Thyroid gland (tissue), 4 donors: ENCODE measurements at places on chromosomes 11 and 22. TPM values are rescaled to one million over a fixed set of nuclear protein-coding genes. Genes with fewer than 3 reads are reported as not detected.

RELT gene
- 1.6 TPM for total RNA-seq

GRCh38 chr22:30572840-30573593 is 1.4 kb downstream of the GAL3ST1 start:
- no peaks in the 10 kb centered on the region for H3K4me1 ChIP-seq
- no peak for DNase-seq
- no peaks in the 10 kb centered on the region for H3K27me3 ChIP-seq
- H3K27ac ChIP-seq = no peak overlapping the region

DNA sequence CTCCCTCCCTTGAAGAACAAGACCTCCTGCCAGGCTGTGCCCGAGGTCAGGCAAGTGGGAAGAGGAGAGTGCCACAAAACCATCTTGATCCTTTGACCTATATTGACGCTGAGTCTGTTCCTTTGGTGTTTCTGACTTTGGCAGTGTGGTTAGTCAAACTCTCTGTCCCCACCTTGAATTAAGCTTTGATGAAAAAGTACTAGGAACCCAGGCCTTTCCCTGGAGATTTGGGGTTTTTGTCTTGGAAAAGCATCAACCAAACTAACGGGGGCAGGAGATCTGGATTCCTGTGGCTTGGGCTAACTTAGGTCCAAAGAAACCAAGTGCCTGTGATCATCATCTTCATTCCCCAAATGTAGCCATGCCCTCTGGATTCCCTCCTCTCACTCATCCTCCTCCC is 40.4 kb downstream of the ARFGAP2 start:
- H3K27ac ChIP-seq = no peak overlapping the region
- H3K4me1 ChIP-seq = peaks cover 7% of the 10 kb centered on the region
- no peaks in the 10 kb centered on the region for H3K27me3 ChIP-seq
- no peaks in the 10 kb centered on the region for H3K36me3 ChIP-seq

GRCh38 chr11:4932751-4933150 is 8.6 kb upstream of the OR51G1 start:
- no peaks in the 10 kb centered on the region for H3K36me3 ChIP-seq
- H3K27ac ChIP-seq = no peak overlapping the region
- H3K27me3 ChIP-seq = no peaks in the 10 kb centered on the region
- no peaks in the 10 kb centered on the region for H3K4me1 ChIP-seq
- no peak for DNase-seq
- H3K4me3 ChIP-seq = no peak overlapping the region

SVIP gene
- total RNA-seq = 30.6 TPM

DNA sequence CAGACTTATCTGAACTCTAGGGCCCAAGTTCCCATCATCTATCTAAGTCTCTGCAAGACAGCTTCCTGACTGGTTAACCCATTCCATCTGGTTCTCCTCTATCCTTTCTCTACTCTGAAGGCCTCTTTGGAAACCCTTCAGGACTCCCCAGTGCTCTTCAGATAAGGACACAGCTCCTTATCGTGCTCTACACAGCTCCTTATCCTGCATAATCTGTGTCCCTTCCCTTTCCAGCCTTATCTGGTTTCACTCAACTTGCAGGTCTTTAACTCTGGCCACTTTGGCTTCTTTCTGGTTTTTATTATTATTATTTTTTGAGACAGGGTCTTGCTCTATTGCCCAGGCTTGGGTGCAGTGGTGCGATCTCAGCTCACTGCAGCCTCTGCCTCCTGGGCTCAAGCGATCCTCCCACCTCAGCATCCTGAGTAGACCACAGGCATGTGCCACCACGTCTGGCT is 10.6 kb downstream of the ENDOD1 start:
- H3K4me1 ChIP-seq = peaks cover 12% of the 10 kb centered on the region
- H3K27me3 ChIP-seq = no peaks in the 10 kb centered on the region
- no peak overlapping the region for H3K27ac ChIP-seq

SLC17A6 gene
- not detected for total RNA-seq

CHRM4 gene
- 0.22 TPM for total RNA-seq

- H3K4me1 ChIP-seq = peaks cover 76% of the 10 kb centered on the region
- no peaks in the 10 kb centered on the region for H3K27me3 ChIP-seq
- H3K4me3 ChIP-seq = no peak overlapping the region
- peak overlapping the region; percentile 4 for H3K27ac ChIP-seq
- no peaks in the 10 kb centered on the region for H3K36me3 ChIP-seq
Measured at GRCh38 chr22:28927630-28928029, 44.3 kb downstream of the ZNRF3 start.

DNA sequence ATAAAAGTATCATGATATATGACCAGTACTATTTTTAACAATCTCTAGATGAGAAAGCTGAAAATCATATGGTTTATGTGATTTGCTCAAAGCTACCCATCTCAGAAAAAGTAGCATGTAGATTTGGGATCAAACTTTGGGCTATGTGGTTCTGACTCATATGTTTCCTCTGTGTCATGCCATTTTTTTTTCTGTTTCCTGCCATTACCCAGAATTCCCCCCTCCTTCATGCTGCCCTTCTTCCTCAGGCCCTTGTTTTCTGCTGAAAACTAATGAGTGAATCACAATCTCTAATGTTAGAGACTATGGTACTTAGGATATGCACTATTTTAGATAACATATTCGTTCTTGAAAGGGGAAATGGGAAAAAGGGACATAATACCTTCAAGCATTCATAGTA is 80.7 kb downstream of the JRKL start:
- no peak overlapping the region for H3K4me3 ChIP-seq
- H3K27me3 ChIP-seq = no peaks in the 10 kb centered on the region
- no peak overlapping the region for H3K27ac ChIP-seq
- no peak for DNase-seq
- H3K36me3 ChIP-seq = no peaks in the 10 kb centered on the region

MISFA gene
- total RNA-seq = not detected

IL18 gene
- total RNA-seq = 12.1 TPM

OR8D4 gene
- total RNA-seq = not detected

DNA sequence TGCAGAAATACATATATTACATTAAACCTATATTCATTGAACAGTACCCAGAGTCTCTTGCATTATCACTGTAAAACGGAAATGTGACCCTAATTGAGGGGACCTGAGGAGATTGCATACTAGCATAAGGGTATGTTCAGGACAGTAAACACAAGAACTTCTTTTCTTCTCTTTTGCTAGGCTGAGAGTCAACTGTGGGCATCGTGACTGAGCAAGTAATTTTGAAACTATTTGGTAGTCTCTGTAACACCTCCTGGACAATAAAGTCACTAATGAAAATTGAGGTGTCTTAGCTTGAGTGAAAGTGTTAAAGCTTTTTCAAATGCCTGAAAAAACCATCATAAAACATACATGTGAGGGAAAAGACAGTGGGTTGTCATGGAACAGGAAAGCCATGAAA is 90.9 kb downstream of the PDHX start:
- H3K36me3 ChIP-seq = no peaks in the 10 kb centered on the region
- H3K27me3 ChIP-seq = no peaks in the 10 kb centered on the region
- no peaks in the 10 kb centered on the region for H3K4me1 ChIP-seq
- no peak overlapping the region for H3K4me3 ChIP-seq
- no peak overlapping the region for H3K27ac ChIP-seq

INS gene
- not detected for total RNA-seq

GRIA4 gene
- total RNA-seq = not detected

GRCh38 chr11:42025121-42025803 is 565.8 kb upstream of the LRRC4C start:
- H3K27ac ChIP-seq = no peak overlapping the region
- H3K4me3 ChIP-seq = no peak overlapping the region
- H3K36me3 ChIP-seq = no peaks in the 10 kb centered on the region
- H3K27me3 ChIP-seq = no peaks in the 10 kb centered on the region
- no peaks in the 10 kb centered on the region for H3K4me1 ChIP-seq

GRCh38 chr11:93784935-93785360 is 866 bp downstream of the MED17 start:
- no peaks in the 10 kb centered on the region for H3K27me3 ChIP-seq
- peak overlapping the region; percentile 88 for H3K27ac ChIP-seq
- H3K4me3 ChIP-seq = peak overlapping the region; percentile 87
- peaks cover 7% of the 10 kb centered on the region for H3K36me3 ChIP-seq

DNA sequence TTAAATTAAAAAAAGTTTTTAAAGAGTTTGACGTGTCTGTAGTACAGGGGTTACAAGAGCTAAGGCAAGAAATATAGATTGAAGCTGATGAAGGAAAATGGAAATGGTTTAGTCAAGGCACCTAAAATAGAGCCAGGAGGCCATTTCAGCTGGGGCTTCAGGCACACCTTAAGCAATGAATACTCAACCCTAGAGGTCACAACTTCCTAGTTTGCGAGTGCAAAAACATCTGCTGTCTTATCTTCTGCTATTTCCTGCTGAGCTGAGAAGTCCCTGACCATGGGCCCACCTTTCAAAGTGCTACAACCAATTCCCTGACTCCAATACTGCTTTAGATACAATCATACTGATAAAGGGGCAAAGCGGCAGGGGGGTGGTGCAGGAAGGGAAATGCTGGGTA is 87.4 kb downstream of the DLG2 start:
- H3K27ac ChIP-seq = no peak overlapping the region
- H3K4me1 ChIP-seq = peaks cover 6% of the 10 kb centered on the region
- no peak overlapping the region for H3K4me3 ChIP-seq
- H3K36me3 ChIP-seq = no peaks in the 10 kb centered on the region

GRCh38 chr11:36711104-36711825 is 113.2 kb upstream of the RAG2 start:
- peaks cover 18% of the 10 kb centered on the region for H3K4me1 ChIP-seq
- H3K36me3 ChIP-seq = no peaks in the 10 kb centered on the region
- H3K27me3 ChIP-seq = no peaks in the 10 kb centered on the region
- H3K27ac ChIP-seq = no peak overlapping the region
- no peak for DNase-seq
- no peak overlapping the region for H3K4me3 ChIP-seq

KCNJ11 gene
- 18.9 TPM for total RNA-seq

TECTA gene
- 6.4 TPM for total RNA-seq

HPX gene
- total RNA-seq = not detected

DNA sequence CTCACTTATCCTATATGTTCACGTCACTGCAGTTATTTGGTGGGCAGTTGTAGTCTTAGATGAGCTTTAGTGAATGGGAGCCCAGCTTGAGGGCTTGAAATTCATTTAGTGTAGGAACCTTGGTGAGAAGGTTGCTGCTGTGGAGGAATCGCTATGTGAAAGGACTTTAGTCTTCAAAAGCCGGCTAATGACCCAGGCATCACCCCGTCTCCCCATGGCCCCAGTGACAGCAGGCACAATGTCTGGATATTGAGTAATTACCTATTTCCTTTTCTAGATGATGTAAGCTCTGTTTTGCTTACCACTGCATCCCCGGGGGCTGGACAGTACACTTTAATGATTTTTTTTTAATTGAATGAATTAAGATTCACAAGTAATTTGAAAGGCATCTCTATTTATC is 283.2 kb downstream of the ST3GAL4 start:
- H3K27ac ChIP-seq = no peak overlapping the region
- H3K27me3 ChIP-seq = no peaks in the 10 kb centered on the region
- no peak for DNase-seq
- H3K36me3 ChIP-seq = no peaks in the 10 kb centered on the region
- no peak overlapping the region for H3K4me3 ChIP-seq
- no peaks in the 10 kb centered on the region for H3K4me1 ChIP-seq

DNA sequence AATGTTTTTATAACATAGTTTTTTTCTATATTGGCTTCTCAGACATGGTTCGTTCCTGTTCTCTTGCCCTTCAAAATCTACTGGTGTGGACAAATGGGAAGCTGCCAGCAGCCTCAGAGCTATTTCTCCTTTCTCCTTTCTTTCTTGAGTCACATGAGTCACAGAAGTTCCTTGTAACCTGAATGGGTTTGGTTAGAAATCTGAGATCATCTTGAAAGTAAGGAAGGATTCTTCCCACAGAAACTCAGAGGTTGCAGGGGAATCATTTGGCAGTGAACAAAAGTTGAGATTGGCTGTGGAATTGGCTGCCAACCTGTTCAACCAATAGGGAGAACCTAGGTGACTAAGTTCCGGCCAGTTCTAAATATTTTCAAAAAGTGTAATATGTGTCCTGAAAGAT is 12.5 kb downstream of the PLET1 start:
- H3K4me1 ChIP-seq = no peaks in the 10 kb centered on the region
- no peaks in the 10 kb centered on the region for H3K27me3 ChIP-seq
- H3K4me3 ChIP-seq = no peak overlapping the region
- peak; percentile 38 for DNase-seq
- H3K27ac ChIP-seq = no peak overlapping the region

TRIM49 gene
- not detected for total RNA-seq

SAA1 gene
- total RNA-seq = not detected

DNA sequence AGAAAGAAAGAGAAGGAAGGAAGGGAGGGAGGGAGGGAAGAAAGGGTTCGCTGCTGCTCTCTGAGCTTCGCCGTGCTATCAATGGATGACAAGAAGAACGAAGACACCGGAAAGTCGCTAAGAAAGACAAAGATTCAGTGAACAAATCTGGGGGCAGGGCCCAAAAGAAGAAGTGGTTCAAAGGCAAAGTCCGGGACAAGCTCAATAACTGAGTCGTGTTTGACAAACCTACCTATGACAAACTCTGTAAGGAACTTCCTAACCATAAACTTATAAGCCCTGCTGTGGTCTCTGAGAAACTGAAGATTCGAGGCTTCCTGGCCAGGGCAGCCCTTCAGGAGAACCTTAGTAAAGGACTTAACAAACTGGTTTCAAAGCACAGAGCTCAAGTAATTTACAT is 2.9 kb upstream of the TTLL1 start:
- H3K4me1 ChIP-seq = peaks cover 9% of the 10 kb centered on the region
- no peak for DNase-seq
- no peak overlapping the region for H3K4me3 ChIP-seq
- no peaks in the 10 kb centered on the region for H3K36me3 ChIP-seq
- H3K27me3 ChIP-seq = no peaks in the 10 kb centered on the region
- no peak overlapping the region for H3K27ac ChIP-seq

- peaks cover 59% of the 10 kb centered on the region for H3K36me3 ChIP-seq
- H3K27ac ChIP-seq = peak overlapping the region; percentile 73
- DNase-seq = peak; percentile 95
Measured at GRCh38 chr22:41140365-41140957, 48.1 kb downstream of the EP300 start.

- H3K4me3 ChIP-seq = no peak overlapping the region
- H3K27me3 ChIP-seq = no peaks in the 10 kb centered on the region
- no peak for DNase-seq
Measured at GRCh38 chr11:110298301-110298765, 1.9 kb upstream of the RDX start.

- H3K27me3 ChIP-seq = no peaks in the 10 kb centered on the region
- no peak overlapping the region for H3K27ac ChIP-seq
- H3K36me3 ChIP-seq = no peaks in the 10 kb centered on the region
- H3K4me3 ChIP-seq = no peak overlapping the region
- no peak for DNase-seq
- H3K4me1 ChIP-seq = no peaks in the 10 kb centered on the region
Measured at GRCh38 chr11:61850687-61851086, 22.6 kb downstream of the FADS2 start.
